PC-9 (cell line): ENCODE measurements at places on chromosomes 2 and 18. TPM values are rescaled to one million over a fixed set of nuclear protein-coding genes. Genes with fewer than 3 reads are reported as not detected.

DNA sequence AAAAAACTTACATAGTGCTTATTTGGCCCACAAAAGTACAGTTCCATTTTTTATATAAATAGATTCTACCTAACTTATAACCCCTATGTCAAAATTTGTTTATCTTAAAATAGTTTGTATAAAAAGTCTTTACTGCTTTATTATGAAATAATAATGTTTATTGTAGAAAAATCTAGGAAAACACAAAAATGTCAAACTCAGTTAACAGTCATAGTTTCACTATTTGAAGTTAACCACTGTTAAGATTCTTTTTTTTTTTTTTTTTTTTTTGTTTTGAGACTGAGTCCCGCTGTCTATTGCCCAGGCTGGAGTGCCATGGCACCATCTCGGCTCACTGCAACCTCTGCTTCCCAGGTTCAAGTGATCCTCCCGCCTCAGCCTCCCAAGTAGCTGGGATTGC is 26.5 kb upstream of the ABI2 start:
- H3K4me1 ChIP-seq, result no peaks in the 10 kb centered on the region
- no peaks in the 10 kb centered on the region for H3K36me3 ChIP-seq
- H3K4me3 ChIP-seq, result no peak overlapping the region

Gene SGPP2
- total RNA-seq, result 0.57 and 1.1 TPM in 2 replicates

- H3K27me3 ChIP-seq, result no peaks in the 10 kb centered on the region
- no peak for DNase-seq
- no peak overlapping the region for H3K4me3 ChIP-seq
- no peaks in the 10 kb centered on the region for H3K36me3 ChIP-seq
Observed at GRCh38 chr18:12861637-12862036, 22.4 kb downstream of the PTPN2 start.

Gene FEV
- total RNA-seq, result not detected in 2 replicates

- no peaks in the 10 kb centered on the region for H3K27me3 ChIP-seq
- H3K4me3 ChIP-seq, result no peak overlapping the region
- H3K36me3 ChIP-seq, result no peaks in the 10 kb centered on the region
- no peaks in the 10 kb centered on the region for H3K4me1 ChIP-seq
Observed at GRCh38 chr18:79738581-79739439, 58.9 kb upstream of the KCNG2 start.

Gene PLEK
- total RNA-seq, result not detected in 2 replicates

GRCh38 chr2:78353168-78353567 is 672.3 kb upstream of the REG3G start:
- DNase-seq, result no peak
- H3K27ac ChIP-seq, result no peak overlapping the region
- no peaks in the 10 kb centered on the region for H3K27me3 ChIP-seq
- H3K4me3 ChIP-seq, result no peak overlapping the region
- H3K4me1 ChIP-seq, result no peaks in the 10 kb centered on the region
- no peaks in the 10 kb centered on the region for H3K36me3 ChIP-seq

Gene CD226
- 0.13 TPM in 2 replicates for total RNA-seq

Gene MEP1B
- not detected in 2 replicates for total RNA-seq

Gene PSMA8
- total RNA-seq, result not detected in 2 replicates
